ENCODE measurements at places on chromosomes 11 and 22. TPM values are rescaled to one million over a fixed set of nuclear protein-coding genes. Genes with fewer than 3 reads are reported as not detected.

P2RY6 gene
- not detected for total RNA-seq

GRCh38 chr11:106642331-106642730 is 375.9 kb downstream of the GUCY1A2 start:
- DNase-seq = no peak

GRM5 gene
- 175 TPM for total RNA-seq

- no peak for DNase-seq
Measured at GRCh38 chr11:579830-580601, 3.7 kb downstream of the PHRF1 start.
